ENCODE measurements at places on chromosomes 6 and 20.
A peak's percentile ranks its signal among the peaks of the same experiment; 100 is the strongest.

GRCh38 chr6:64672131-64672530, 1034.9 kb downstream of the EYS start:
- DNase-seq = no peak

GRCh38 chr6:44219053-44219814, 2.5 kb downstream of the MYMX start:
- peak; percentile 97 for DNase-seq

- DNase-seq = no peak
Observed at GRCh38 chr6:10831609-10832008, 6.7 kb downstream of the MAK start.

GRCh38 chr6:2581011-2581410, 169.7 kb downstream of the MYLK4 start:
- DNase-seq = no peak

DNA sequence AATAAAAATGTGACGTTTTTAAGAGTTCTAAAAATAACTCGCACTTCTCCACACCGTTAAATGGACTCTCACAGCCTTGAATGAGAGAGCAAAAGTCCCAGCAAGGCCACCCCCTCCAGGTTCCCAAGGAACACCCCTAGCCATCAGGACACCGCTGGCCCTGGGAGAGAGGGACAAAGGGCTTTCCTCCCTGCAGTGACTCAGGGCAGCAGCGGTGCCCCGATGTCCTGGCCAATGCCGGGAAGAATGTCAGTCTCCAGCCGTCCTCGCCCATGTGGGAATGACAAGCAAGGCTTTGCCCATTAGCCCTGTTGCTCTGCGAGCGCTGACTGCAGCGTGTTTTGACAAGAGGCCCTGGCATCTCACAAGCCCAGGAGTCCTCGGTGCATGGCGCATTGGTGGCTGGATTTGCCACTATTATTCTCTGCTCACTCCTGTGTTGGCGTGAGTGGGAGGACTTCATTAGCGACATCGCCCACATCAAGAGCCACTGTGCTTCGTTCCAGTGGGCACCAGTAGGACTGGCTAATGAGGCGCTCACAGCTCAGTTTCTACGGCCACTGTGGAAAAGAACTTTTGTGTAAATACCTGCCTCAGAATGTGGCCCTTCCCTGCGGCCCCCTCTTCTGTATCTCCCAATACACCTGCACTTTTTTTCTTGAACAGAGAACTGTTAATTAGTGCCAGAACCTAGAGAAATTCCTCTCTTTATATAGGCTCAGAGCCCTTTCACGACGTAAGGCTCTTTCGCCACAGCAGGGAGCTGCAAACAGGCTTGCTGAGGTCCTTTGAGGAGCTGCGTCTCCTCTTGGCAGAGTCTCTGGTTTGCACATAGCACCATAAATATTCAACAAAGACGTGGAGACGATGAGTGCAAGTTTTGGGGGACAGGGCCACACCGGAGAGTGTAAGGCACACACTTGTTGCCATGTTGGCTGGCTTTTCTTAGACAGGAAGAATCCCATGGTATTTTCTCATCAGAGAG, 336.6 kb downstream of the TAF4 start:
- DNase-seq = no peak

- no peak for DNase-seq
Observed at GRCh38 chr6:70171236-70171635, 131.6 kb downstream of the COL9A1 start.

GRCh38 chr6:115847671-115848070, 213.0 kb downstream of the FRK start:
- no peak for DNase-seq

- no peak for DNase-seq
Observed at GRCh38 chr20:3813848-3814581, 6.3 kb upstream of the AP5S1 start.

DNA sequence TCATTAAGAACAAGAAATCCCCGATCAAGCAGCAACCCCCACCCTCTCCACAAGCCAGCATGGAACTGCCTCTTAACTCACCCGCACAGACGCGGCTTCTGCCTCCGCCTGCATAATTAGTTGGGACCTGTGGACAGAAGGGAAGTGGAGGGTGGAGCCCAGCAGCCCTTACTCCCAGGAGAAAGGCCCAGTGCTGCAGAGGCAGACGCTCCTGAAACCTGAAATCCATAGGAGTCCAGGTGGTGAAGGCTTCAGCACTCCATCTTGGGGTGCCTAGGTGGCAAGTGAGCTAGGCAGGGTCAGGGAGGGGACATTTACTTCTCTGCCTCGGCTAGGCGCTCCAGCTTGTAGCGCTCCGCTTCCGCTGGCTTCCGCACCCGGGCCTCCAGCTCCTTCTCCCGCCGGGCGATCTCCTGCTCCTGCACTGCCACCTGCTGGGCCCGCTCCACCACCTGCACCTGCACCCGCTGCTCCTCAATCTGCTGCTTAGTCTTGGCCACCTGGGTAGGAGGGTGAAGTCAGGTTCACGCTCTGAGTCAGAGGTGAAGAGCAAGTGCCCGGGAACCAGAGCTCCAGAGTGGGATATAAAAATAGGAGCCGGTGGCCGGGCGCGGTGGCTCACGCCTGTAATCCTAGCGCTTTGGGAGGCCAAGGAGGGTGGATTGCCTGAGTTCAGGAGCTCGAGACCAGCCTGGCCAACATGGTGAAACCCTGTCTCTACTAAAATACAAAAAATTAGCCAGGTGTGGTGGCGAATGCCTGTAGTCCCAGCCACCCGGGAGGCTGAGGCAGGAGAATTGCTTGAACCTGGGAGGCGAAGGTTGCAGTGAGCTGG, 10.7 kb downstream of the TUBB start:
- peak; percentile 94 for DNase-seq

GRCh38 chr6:117615750-117616390, 13.6 kb upstream of the GOPC start:
- DNase-seq = peak; percentile 92

DNA sequence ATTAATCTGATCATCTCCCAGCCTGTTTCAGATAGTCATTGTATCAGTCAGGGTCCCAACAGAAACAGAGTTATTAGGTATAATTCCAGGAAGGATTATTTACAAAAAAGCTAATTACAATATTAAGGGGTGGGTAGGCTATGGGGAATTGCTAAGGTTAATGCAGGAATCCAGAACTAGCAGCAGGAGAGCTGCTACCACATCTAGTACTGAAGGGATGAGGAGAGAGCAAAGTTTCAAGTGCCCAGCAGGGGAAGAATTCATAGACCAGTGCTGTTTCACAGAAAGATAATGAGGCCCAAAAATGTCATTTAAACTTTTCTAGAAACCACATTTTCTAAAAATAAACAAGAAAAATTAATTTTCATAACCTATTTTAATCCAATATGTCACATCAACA, 284.2 kb downstream of the HACE1 start:
- peak; percentile 43 for DNase-seq

GRCh38 chr20:41853806-41854205, 235.6 kb upstream of the CHD6 start:
- DNase-seq = no peak

DNA sequence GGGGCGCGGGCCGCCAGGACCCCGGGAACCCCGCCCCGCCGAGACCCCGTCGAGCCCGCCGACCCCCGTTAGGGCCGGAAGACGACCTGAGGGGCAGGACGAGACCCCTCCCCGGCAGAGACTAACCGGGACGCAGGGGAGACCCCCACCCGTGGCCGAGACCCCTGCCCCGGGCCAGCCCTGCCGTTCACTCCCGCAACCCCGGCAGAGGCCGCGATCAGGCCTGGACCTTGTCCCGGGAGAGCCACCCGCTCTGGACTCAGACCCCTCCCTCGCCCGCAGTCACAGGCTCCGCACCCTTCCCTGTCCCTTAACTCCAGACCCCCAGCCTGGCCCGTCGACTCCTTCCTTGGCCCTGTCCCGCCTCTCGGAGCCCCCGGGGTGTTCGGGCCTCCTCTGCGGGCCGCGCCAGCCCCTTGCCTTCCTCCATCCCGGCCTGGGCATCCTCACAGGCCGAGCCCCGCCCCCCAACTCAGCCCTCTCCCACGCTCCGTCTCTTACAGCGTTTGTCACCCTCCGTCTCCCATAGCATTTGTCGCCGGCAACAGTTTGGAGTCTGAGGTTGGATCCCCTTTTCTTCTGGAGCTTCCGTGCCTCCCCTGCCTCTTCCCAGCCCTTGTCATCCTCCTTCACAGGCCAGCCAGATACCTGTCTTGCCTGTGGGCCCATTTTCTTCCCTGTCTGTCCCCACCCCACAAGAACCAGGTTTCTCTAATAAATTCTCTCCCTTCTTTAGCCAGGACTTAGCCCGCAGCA, 569 bp downstream of the TCEA2 start:
- peak; percentile 57 for DNase-seq

- DNase-seq = no peak
Observed at GRCh38 chr20:63976980-63977738, 2.3 kb downstream of the SAMD10 start.

DNA sequence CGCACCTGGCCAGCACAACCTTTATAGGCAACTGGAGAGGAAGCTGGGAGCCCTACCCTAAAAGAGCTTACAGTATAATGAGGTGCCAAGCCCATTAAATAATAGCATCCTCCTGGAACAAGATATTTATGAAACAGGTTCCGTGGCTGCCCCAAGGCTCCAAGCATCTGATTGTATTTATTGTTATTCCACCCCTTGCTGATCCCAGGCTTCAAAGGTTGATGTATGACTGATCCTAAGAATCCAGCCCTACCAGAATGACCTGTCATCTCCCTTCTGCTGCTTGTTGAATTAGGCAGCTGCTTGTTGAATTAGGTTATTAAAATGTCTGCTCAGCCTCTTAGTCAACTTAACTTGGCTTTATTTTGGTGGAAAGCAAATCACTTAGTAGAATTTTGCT, 35.2 kb upstream of the SASH1 start:
- no peak for DNase-seq

- no peak for DNase-seq
Observed at GRCh38 chr20:41462372-41463161, 95.9 kb upstream of the EMILIN3 start.

- no peak for DNase-seq
Observed at GRCh38 chr6:149095842-149096241, 221.7 kb upstream of the TAB2 start.

DNA sequence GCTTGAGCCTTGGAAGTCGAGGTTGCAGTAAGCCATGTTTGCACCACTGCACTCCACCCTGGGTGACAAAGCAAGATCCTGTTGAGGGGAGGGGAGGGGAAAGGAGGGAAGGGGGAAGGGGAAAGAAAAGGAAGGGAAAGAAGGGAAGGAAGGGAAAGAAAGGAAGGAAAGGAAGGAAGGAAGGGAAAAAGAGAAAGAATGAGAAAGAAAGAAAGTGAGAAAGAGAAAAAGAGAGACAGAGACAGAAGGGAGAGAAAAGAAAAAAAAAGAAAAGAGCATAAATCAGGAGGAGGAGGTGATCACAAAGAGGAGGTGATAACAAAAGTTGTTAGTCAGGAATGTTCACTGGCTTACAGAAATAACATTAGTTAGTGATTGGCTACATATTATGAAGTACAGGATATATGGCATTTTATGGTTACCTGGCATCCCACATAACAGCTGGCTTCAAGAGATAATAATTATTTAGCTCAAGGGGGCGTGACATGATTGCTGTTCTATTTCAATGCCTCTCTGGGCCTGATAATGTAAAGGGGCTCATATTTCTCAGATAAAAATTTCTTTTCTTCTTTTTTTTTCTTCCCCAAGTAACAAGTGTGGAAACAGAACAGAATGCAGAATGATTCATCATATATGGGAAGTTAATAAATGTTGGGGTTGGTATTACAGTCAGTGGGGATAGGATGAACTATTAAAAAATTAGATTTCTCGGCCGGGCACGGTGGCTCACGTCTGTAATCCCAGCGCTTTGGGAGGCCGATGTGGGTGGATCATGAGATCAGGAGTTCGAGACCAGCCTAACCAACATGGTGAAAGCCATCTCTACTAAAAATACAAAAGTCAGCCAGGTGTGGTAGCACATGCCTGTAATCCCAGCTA, 27.1 kb downstream of the SAMHD1 start:
- DNase-seq = no peak

GRCh38 chr6:91087908-91088307, 501.0 kb upstream of the MAP3K7 start:
- DNase-seq = peak; percentile 80

DNA sequence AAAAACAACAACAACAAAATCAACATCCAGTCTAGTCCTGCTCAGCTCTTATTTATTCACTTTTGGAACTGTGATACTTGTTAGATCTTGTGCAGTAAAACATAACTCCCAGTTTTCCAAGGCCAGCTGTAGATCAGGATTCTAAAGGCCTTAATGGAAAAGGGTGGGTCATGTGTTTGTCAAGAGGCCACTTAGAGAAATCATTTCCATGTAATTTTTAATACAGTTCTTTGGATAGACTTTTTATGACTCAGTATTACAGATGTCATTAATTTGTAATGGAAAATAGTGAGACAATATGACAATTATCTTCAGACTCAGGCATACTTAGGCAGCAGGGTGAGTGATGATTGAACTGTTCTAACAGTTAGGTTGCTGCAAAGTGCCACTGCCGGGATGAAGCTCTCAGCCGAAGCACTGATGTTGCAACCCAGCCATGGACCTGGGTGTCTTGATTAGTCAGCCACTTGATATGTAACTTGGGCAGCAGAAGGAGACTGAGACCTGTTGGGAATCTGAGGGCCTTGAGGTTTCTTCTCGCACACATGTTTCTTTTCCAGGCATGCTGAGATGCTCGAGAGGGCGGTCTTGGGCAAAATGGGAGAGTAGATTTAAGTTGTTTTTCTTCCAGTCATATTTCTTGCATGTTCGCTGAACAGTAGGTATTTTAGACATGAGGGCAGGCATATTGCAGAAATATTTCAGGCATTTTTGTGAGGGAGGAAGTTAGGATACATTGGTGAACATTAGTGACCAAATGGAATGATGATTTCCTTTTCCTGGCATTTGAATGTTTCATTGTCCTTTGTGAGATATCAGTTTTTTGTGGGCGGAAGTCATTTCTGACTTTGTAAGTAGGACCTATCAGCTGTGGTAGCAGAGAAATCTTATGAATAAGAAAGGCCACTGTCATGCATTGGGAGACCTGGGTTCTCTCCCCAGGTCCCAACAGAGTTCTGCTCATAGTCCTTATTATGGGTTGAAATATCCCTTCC, 52.3 kb downstream of the SLX4IP start:
- DNase-seq = no peak

- no peak for DNase-seq
Observed at GRCh38 chr20:44646641-44647274, 4.7 kb downstream of the ADA start.

- no peak for DNase-seq
Observed at GRCh38 chr6:41226752-41227151, 1.4 kb upstream of the TREML4 start.

DNA sequence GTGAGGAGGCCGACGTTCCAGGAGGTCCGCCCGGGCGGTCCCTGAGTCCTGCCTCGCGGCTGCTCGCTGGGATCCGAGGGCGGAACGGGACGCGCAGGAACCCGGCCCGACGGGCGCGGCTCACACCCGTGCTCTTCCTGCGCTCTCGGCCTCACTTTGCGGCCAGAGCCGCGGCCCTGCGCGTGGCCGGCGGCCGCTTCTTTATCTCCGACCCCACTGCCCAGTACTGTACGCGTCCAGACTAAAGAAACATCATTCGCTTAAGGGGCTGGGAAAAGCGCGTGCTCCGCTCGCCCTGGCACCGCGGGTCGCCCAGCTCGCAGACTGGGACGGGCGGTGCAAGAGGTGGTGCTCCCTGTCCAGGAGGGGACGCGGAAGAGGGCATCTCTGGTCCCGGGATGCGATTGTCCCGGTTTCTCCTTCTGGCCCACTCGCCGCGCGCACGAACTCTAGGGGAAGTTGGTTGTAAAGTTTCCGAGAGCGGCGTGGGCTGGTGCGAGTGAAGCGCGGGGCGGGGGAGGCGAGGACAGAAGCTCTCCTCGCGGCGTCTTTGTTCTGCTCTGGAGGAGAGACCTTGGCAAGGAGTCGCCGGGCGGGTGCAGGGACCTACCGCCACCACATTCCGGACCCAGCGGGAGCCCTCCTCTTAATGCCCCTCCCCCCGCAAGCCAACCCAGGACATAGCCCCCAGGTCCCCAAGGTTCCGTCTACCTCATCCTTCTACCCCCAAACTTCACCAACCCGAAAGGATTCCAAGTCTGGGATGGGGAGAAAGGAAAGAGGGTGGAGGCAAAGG, 71.0 kb downstream of the SOX4 start:
- peak; percentile 90 for DNase-seq

All from GM23338 (cell line).